ENCODE measurements at places on chromosomes 5 and 9. TPM values are rescaled to one million over a fixed set of nuclear protein-coding genes. Genes with fewer than 3 reads are reported as not detected.

The SLC6A7 gene
- not detected for total RNA-seq

The BHMT2 gene
- total RNA-seq = not detected

The WDR31 gene
- 0.14 TPM for total RNA-seq

The ELP1 gene
- total RNA-seq = 20.8 TPM

The SLC6A18 gene
- total RNA-seq = not detected

The CTSV gene
- total RNA-seq = not detected

The IGIP gene
- total RNA-seq = 1.5 TPM

The ROPN1L gene
- total RNA-seq = 0.42 TPM

The DELE1 gene
- 61.1 TPM for total RNA-seq
